ENCODE measurements at places on chromosomes 3 and 15.

GRCh38 chr3:186515125-186515524 lies 29.1 kb downstream of the CRYGS start:
- DNase-seq = no peak

- DNase-seq = no peak
Measured at GRCh38 chr3:128505771-128506170, 12.8 kb upstream of the GATA2 start.

- DNase-seq = peak; percentile 58
Measured at GRCh38 chr3:96814651-96815567, 515 bp downstream of the EPHA6 start.

GRCh38 chr3:152047465-152047864 lies 174.0 kb downstream of the SUCNR1 start:
- DNase-seq = no peak

GRCh38 chr3:29011966-29012365 lies 268.9 kb upstream of the RBMS3 start:
- DNase-seq = no peak

DNA sequence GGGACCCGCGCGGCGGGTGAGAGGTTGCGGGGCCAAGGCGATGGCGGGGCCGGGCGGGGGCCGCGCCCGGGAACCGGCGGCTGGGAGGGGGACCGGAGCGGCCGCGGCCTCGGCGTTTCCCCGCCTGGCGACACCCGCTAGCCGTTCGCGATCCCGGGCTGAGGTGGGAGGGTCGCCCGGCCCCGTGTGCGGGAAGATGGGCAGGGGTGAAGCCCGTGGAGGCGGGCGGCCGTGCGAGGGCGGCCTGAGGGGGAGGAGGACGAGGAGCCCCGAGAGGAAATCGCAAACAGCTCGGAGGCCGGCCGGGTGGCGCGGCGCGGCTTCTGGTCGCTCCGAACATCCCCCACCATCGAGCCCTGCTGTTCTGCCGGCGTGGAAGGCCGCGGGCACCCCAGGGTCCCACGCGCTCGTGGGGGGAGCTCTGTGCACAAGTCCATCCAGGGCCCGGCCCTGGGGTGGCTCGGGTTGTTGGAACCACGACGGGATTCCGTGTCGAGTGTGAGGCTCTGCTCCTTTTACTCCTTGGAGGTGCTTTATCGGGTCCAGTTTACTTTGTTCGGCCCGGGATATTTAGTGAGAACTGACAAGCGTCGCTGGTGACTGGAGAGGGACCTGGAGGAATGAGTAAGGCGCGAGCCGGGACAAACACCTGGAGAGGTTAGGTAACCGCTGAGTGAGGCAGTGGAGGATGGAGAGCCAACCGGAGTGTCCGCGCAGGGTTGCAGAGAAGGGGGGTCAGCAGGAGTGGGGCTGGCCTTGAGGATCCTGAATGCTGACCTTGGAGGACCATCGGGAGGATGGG lies 728 bp downstream of the CRTC3 start:
- peak; percentile 66 for DNase-seq

DNA sequence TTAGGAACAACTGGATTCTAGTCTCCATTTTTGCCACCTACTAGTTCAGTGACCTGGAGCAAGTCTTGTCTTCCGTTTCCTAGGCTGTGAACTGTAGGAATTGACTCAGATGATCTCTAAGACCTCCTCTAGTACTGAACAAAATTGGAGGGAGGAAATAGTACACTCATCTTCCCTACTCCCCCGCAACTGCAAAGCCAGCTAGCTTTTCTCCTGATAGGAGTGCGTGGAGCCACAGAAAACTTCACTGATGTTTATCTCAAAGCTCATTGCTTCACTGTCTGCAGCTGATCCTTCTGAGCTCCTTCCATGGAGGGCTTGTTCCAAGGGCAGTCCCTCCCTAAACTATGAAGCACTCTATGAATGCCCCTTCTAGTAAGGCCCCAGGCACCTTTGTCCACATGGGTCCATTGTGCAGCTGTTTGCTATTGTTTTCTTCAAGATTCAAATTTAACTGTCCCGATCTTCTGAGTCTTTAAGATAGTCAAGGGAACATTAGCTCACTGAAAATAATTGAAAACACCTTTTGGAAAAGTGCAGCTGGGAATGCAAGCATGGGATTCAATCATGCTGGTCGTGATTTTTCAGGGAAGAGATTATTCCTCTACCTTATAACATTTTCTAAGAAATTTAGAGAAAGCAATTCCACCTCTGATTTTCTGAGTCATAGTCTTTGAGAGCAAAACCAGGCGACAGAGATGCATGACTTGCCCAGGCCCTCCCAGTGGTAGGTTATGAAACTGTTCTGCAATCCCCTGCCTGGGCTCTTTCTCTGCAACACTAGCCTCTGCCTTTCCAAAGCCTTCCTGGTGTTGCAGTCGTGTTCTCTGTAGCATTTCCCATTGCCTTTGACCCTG lies 24.3 kb downstream of the FILIP1L start:
- DNase-seq = peak; percentile 79

- DNase-seq = no peak
Measured at GRCh38 chr3:152516216-152516615, 247.5 kb downstream of the MBNL1 start.

- DNase-seq = no peak
Measured at GRCh38 chr3:18713577-18713951, 288.4 kb upstream of the SATB1 start.

- peak; percentile 96 for DNase-seq
Measured at GRCh38 chr3:153052096-153052460, 109.9 kb upstream of the RAP2B start.

DNA sequence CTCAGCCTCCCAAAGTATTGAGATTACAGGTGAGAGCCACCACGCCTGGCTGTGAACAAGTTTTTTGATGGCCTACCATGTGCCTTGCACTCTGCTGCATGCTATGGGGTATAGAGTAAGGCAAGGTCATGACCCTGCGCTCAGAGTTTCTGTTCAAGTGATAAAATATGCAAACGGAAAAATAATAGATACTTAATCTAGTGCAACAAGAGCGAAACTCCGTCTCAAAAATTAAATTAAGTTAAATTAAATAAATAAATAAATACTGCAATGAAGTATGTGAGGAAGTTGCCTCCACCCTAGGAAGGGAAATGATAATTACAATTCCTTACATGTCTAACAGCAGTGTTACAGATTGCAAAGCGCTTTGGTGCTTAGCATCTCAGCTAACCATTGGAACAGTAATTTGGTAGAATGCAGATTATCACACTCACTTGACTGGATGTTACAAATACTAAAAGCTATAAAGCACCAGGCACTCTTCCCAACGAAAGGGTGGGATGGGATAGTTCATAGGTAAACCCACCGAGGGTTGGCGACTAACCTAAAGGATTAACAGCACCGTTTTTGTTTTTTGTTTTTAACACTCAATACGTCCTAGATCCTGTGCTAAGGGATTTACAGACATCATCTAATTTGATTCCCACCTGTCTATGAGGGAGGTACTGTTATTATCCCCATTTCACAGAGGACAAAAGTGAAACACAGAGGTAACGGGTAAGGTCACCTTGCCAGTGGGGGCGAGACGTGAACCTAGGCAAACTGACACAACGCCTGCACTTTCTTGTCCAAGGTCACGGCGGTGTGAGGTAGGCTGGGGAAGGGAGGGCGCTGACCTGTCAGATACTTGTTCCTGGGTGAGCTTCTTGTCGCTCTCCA lies 793 bp upstream of the FANCD2 start:
- no peak for DNase-seq

All from islet precursor cell (in vitro differentiated cells).